ENCODE measurements at places on chromosomes 1 and 21.

DNA sequence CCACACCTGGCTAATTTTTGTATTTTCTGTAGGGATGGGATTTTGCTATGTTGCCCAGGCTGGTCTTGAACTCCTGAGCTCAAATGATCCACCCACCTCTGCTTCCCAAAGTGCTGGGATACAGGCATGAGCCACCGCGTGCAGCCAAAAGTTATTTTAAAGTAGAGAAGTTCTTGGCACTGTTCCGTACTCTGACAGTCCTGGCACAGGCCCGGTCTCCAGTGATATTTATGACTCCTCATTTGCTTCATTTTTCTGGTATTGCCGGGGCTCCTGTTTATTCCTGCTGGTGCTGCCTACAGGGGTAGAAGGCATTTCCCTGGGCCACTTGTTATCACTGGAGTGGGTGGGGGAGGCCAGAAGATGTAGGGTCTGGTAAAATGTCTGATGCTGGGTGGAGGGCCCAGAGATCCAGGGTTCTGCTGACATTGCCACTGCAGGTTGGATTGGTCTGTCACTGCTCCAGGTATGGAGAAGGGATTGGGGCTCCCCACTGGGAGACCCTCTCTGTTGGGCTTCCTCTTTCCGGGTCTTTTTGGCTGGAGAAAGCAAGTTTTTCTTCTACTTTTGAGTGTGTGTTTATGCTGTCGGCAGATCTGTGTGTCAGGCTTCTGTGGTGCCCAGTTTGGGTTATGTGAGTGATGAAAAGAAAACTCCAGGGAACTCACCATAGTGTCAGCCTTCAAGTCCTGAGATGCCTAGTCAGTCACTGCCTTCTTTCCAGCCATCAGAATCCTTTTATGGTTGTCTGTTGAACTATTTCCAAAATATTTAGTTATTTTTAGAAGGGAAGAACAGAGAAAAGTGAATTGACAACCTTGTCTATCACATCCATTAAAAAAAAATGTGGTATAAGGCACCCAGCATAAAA is 4.5 kb downstream of the MROH7 start:
- DNase-seq: no peak

GRCh38 chr1:8646189-8646588 is 171.3 kb downstream of the RERE start:
- DNase-seq: no peak

DNA sequence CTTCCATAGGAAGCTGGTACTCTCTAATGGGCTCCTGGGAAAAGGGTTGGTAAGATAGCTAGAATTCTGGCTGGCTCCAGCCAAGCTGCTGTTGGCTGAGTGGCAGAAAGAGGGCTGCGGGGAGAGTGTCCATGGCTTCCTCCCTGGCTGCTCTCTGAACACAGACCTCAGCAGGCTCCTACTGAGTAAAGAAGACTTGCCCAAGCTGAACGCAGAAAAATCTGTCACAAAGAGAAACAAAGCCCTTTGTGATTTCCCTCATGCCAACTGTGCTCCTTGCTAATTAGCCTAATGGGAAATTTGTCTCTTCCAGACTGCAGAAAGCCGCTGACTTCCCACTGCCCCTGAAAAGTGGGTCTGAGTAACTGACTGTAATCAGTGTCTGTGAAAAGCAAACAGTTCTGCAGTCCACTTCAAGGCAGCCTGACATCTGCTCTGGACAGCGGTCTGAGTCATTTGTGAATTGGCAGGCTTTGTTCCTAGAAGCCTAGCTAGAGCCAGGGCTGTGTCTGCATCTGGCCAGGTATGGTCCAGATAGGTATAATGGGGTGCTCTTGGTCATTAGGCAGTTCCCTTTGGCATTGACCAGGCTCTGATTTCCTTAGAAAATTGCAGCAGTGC is 282.8 kb downstream of the ZNF648 start:
- DNase-seq: no peak

- peak; percentile 83 for DNase-seq
These were observed 13.0 kb downstream of the CCDC190 start for GRCh38 chr1:162847839-162848453.

- DNase-seq: no peak
These were observed 19.4 kb upstream of the LRRC53 start for GRCh38 chr1:74531796-74532195.

DNA sequence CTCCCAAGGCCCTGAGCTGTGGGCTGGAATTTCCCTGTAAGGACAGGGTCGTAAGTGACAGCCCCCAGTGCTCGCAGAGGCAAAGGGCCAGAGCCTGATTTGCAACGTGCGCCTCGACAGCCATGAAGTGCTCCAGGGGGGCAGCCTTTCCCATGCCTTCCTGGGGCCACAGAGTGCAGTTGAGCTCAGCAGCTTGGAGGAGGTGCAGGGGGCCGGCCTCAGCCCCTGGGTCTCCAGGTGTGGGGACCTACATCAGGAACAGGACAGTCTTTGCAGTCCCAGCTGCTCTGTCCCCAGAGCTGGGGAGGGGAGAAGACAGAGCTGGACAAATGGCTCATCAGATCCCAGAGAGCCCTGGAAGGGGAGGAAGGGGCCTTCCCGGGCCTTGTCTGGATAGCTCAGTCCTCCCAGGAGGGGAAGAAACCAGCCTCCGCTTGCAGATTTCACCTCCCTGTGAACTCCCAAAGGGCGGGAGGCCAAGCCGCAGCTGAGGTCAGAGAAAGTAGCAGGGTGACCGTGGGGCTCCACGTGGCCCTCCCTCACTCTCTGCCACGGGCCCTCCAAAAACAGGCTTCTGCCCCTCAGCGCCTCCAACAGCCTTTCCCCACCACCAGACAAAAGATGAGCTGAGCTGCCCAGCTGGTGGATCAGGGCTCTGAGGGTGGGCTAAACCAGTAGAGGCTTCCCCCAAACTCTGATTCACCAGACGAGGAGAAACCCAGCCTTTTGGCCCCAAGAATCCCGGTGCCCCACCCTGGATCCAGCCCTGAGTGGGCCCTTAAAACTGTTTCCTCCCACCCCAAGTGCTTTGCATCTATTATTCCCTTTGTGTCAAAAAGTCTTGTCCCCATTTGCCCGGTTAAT is 76.5 kb downstream of the DHRS3 start:
- no peak for DNase-seq

GRCh38 chr21:30482130-30482529 is 2.0 kb upstream of the KRTAP19-1 start:
- no peak for DNase-seq

GRCh38 chr1:8816831-8817411 is 519 bp downstream of the RERE start:
- no peak for DNase-seq

- DNase-seq: no peak
These were observed 120.1 kb upstream of the ARHGEF16 start for GRCh38 chr1:3334366-3334765.

GRCh38 chr1:30437059-30437576 is 286.3 kb downstream of the MATN1 start:
- DNase-seq: no peak

DNA sequence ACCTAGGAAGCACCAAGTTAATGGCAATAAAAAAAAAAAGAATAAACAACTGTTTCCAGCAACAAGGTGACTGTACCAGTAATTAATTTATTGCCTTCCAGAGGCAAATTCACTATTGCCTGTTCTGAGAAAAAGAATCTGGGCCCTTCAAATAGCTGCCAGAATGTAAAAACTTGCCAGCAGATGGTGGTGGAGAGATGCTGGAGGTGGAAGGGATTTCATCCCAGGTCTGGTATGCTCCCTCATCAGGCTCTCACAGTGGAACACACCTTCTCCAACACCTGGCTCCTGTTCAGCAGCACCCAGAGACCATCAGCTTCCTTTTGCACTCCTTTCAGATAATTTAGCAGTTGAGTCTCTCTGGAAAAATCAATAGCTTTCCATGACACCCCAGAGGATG is 792.9 kb upstream of the ADAMTS5 start:
- no peak for DNase-seq

All from stimulated activated CD8-positive, alpha-beta memory T cell treated with anti-CD3 and anti-CD28 coated beads, Interleukin-4, amount 100 ng/mL, for 1 hour (primary cell).